Inflammatory macrophage (primary cell): ENCODE measurements at places on chromosomes 13 and 19.

- DNase-seq: no peak
Measured at GRCh38 chr19:55697698-55698097, 22.7 kb downstream of the EPN1 start.

DNA sequence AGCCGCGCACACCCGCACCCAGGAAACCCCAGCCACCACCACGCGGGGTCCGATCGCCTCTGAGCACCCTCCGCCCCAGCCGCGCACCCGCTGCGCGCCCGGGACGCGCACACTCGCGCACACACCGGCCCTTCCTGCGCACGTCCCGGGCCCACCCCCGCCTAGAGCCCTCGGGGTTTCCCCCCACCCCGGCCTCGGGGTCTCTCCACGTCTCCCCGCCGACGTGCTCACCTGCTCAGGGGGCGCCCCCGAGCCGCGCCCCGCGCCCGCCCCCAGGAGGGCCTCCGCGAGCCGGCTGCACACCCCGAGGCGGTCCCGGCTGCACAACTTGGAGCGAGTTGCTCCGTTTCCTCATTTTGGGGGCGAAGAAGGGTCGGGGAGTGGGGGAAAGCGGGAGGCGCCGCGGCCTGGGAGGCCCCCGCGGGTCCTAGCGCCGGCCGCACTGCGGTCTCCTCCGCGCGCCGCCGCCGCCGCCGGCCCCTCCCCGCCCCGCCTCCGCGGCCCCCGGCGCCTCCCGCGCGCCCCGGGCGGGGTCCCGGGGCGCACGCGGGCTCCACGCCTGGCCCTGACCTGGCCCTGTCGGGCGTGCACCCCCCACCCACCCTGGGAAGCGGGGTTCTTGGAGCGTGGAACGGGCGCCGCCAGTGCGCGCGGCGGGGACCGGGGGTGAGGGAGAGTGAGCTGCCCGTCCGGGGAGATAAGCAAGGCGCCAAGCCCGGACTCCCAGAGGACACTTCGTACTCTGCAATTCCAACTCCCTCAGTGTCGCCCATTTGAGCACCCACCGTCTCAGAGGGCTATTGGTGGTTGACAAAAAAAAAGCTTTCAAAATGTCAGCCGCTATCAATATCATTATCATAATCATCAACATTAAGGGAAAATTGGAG lies at the start of gene MATK:
Gene MATK (minus strand): TSS at position 444 of the 887 bp plus-strand sequence. CDS start 1,246 bp downstream, outside the sequence.
- DNase-seq: peak; percentile 63

DNA sequence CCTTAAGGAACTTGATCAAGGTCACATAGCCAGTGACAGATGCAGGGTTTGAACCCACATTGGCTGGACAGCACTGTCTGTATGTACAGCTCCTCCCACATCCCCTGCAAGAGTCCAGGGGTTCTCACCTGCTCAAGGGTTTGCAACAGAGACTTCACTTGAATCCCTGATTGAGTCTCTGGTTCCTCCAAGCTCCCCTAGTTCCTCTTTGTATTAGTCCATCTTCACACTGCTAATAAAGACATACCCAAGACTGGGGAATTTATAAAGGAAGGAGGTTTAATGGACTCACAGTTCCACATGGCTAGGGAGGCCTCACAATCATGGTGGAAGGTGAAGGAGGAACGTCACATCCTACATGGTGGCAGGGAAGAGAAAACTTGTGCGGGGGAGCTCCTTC lies 72.8 kb upstream of the CLDN10 start:
- DNase-seq: no peak

DNA sequence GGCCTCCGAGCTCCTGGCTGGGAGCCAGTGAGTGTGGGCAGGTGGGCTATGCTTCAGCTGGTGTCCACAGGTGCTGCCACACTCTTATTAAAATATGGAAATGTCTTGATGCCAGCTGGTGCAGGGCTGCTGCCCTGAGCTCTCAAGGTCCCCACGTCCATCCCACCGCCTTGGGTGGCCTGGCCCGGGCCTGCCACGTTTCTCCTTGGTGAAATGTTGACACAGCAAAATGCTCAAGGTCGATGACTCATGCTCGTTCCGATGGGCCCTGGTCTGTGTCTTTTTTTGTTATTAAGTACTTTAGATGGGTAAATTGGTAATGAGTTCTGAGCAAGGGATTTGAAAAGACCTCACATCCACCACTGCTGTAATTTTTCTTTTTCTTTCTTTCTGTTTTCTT lies 524.7 kb downstream of the MYO16 start:
- no peak for DNase-seq

- no peak for DNase-seq
Measured at GRCh38 chr13:90884066-90884465, 463.4 kb upstream of the MIR17HG start.
